ENCODE measurements at places on chromosomes 7 and 10.

GRCh38 chr10:121988361-121989324, at the start of gene TACC2:
TACC2 (plus strand) TSS chr10:121989163; CDS start chr10:122021982, 32,819 bp downstream.
- no peak for DNase-seq

GRCh38 chr10:51800725-51801424, 101.5 kb upstream of the CSTF2T start:
- no peak for DNase-seq

GRCh38 chr7:137992104-137992549, 9.8 kb downstream of the CREB3L2 start:
- DNase-seq, result no peak

DNA sequence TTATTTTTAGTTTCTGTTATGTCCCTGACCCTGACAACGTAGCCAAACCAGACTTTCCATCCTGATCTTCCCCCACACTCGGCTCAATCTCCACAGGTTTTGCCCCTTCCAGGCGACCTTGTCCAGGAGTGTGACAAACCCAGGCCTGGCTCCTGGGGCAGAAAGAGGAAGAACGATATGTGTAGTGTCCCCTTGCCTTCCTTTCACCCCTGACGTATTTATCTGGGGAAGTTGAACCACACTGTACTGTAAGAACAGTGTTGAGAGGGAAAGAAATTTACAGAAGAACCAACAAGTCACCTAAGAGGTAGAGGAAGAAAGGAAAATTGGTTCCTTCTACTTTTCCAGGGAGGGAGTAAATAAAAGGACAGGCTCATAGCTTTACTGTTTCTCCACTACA, 158.0 kb downstream of the VTI1A start:
- no peak for DNase-seq

Data from Panc1 (cell line).